Airway epithelial cell (primary cell): ENCODE measurements at places on chromosomes 2 and 18. TPM values are rescaled to one million over a fixed set of nuclear protein-coding genes. Genes with fewer than 3 reads are reported as not detected.

PAX8 gene
- 0.14 and 0.60 TPM in 2 replicates for total RNA-seq

IL1R2 gene
- total RNA-seq, result 0.35 TPM in 1 of 2 replicates, not detected in the other

RNU2-63P gene
- total RNA-seq, result not detected in 2 replicates

KLHL41 gene
- not detected in 2 replicates for total RNA-seq

TGFA gene
- total RNA-seq, result 97.0 and 110 TPM in 2 replicates

BCL11A gene
- total RNA-seq, result 9.3 and 10.8 TPM in 2 replicates

C2orf66 gene
- total RNA-seq, result 0.09 and 0.56 TPM in 2 replicates

ECEL1 gene
- not detected in 2 replicates for total RNA-seq

TCF4 gene
- 18.6 and 19.5 TPM in 2 replicates for total RNA-seq

CAPN13 gene
- 0.21 and 0.88 TPM in 2 replicates for total RNA-seq

KIAA2012 gene
- total RNA-seq, result not detected in 2 replicates

CABLES1 gene
- 0.23 and 1.1 TPM in 2 replicates for total RNA-seq

CDH20 gene
- not detected in 2 replicates for total RNA-seq

TMEM37 gene
- not detected in 2 replicates for total RNA-seq

MEP1B gene
- total RNA-seq, result not detected in 2 replicates

ANKRD53 gene
- 0.28 TPM in 1 of 2 replicates, not detected in the other for total RNA-seq

C2orf72 gene
- total RNA-seq, result not detected in 2 replicates

C2orf80 gene
- total RNA-seq, result not detected in 2 replicates

DYSF gene
- 7.0 and 7.2 TPM in 2 replicates for total RNA-seq

GRHL1 gene
- 33.9 and 50.1 TPM in 2 replicates for total RNA-seq

SIX3 gene
- total RNA-seq, result not detected in 2 replicates

FHOD3 gene
- total RNA-seq, result 18.7 and 23.2 TPM in 2 replicates

MAP3K19 gene
- total RNA-seq, result not detected in 2 replicates

UBXN2A gene
- total RNA-seq, result 5.0 and 12.7 TPM in 2 replicates
